ENCODE measurements at places on chromosomes 3 and 15.

GRCh38 chr3:158830391-158830790, 28.5 kb downstream of the MFSD1 start:
- no peak for DNase-seq

DNA sequence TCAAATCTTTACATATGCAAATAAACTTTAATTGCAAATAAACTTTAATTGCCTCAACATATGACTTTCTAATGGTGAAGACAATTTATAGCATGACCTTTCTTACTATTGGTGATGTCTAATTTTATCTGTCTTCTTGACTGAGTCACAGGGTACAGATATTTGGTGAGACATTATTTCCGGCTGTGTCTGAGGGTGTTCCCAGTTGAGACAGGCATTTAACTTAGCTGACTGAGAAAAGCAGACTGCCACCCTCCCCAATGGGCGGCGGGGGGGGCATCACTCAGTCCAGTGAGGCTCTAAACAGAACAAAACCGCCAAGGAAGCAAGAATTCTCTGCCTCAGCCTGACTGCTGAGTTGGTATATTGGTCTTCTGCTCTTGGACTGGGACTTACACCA, 160.0 kb downstream of the TBL1XR1 start:
- DNase-seq = no peak

GRCh38 chr3:175778994-175779393, 919.9 kb downstream of the NAALADL2 start:
- DNase-seq = no peak

DNA sequence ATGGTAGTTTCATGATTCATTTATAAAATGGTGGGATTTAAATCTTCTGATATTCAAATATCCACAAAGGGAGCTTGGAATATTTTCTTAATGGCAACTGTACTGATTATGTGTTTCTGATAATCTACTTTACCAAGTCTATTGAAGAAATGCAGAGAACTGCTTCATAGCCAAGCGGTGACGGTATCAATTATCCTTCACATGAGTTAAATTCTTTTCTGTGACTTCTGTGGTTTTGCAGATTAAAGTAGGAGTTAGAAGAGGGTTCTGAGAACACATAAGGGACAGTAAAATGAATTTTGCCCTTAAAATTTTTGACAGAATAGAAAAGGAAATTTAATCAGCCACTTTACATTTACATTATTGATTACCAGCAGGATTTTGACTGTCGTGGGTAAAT, 563.2 kb downstream of the GBE1 start:
- DNase-seq = no peak

DNA sequence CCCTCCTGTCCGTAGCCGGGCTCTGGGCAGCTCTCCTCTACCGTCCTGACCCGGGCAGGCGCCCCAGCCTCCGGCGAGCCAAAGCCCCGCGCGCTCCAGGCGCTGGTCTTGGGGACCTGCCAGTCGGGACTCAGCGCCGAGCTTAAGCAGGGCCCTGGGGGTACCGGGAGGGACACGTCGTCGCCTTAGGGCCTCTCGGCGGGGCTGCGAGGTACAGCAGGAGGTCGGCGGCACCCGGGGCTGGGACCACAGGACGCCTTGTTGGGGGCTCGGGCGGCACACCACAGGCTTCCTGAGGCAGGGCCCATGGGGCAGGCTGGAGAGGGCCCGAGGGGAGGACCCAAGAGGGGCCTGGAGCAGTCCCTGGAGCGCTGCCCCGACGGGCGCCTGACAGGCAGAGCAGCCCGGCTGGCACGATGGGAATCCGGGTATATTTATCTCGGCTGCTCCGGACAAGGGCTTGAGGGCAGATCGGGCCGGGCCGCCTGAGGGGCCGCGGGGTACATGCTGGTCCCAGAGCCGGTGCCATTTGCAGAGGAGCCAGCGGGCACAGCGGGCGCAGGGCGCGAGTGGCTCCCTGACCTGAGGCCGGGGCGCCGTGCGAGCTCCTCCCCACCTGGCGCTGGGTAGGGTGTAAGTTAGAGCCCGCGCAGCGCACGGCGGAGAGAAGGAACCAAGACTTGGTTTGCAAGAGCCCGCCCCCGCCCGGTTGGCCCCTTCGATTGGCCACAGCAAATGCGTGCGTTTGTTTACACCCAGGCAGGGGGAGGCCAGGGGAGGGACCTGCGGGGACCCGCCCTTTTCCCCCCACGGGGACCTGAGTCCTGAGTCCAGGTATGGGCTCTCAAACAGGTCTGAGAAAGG, 574 bp downstream of the SLC38A3 start:
- DNase-seq = peak; percentile 40

DNA sequence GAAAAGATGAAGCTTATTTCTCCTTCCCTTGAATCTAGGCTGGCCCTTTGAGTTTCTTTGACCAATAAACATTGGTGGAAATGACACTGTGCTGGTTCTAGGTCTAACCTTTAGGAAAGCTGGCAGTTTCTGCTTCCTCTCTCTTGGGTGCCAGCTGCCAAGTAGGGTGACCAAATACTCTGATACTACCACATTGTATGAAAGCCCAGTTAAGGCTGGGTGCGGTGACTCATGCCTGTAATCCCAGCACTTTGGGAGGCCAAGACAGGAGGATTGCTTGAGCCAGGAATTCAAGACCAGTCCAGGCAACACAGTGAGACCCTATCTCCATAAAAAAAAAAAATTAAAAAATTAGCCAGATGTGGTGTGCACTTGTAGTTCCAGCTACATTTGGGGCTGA, 320.7 kb downstream of the ZNF621 start:
- no peak for DNase-seq

GRCh38 chr15:85727068-85727467, 67.7 kb downstream of the KLHL25 start:
- no peak for DNase-seq

DNA sequence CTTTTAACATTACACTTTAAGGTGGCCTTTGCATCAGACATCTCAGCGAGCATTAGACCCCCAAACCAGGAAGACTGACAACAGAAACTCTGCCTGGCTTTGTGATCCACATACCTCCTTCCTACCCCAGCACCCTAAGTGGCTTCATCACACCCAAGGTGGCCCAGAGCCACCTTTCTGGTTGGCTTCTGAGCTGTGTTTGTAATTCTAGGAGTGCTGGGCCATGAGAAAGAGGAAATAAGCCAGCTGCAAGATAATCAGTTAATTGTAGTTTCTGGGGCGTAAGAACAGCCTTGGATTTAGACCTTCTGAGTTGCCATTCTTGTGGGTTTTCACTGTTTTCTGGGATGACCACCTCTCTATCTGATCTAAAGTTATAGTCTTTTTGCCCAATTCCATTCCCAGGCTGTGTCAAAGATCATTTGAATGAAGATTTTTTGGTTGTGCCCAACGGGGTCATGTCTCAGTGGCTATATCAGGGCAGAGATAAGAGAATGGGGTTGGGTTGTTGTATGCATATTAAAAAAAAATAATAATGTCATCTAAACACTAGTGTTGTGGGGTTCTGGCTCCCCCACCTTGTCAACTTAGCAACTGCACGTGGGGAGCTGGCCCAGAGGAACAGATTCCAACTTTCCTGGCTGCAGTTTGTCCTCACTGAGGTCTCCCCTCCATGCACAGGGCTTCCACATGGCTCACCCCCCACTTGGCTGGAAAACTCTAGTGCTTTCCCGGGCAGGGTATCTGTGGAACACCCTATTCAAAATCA, 234.8 kb upstream of the WNT5A start:
- DNase-seq = no peak

DNA sequence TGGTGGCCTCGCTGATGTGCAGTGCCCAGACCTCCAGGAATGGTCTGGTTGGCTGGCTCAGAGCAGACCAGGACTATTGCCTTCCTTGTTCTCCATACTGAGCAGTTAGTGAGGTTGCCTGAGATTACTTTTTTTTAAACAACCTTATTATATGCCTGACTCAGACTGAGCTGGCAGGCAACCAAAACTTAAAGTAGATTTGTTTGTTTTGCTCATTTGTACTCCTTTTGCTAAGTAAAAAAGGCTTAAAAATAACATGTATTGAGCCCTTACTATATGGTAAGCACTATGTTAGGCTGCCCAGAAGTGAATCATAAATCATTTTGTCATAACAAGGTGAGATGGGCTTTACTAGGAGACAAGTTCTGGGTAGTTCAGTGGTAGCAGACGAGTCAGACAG, 92.4 kb downstream of the GHSR start:
- DNase-seq = no peak

DNA sequence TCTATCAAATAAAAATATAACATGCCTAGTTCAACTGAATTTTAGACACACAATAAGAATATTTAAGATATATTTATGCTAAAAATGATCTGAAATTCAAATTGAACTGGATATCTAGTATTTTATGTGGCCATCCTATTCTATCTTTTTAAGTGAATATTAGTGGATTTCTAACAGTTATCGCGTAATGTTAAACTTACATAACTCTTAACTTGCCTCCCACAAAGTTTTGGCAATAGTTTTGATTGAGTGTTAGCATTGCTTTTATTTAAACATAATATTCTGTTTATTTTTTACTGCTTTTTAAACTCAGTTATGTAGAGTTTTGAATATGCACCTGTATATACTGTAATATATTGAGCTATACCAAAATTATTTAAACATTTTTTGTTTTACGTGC, 1279.5 kb downstream of the OTOL1 start:
- DNase-seq = no peak

GRCh38 chr3:141764986-141765385, 1.8 kb downstream of the GRK7 start:
- DNase-seq = no peak

GRCh38 chr3:37730825-37731224, 130.9 kb upstream of the CTDSPL start:
- no peak for DNase-seq

- no peak for DNase-seq
Measured at GRCh38 chr3:4406746-4407568, 60.1 kb downstream of the SUMF1 start.

- no peak for DNase-seq
Measured at GRCh38 chr3:126434264-126434590, 39.5 kb downstream of the CFAP100 start.

DNA sequence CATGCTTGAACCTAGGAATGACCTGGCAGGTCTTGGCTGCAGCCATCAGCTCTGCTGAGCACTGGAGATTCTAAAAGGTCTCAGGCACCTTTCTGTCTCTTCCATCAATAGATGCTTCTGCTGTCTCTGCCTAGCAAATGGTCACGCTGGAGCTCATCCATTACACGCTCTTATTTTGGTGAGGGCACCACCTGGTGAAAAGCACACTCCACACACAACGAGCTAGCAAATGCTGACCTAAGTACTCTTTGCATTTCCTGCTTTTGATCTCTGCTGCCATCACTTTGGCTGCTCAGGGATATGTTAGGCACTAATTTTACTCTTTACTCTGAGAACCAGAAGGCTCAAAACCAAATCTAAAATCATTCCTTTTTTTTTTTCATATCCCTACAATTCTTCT, 91.3 kb downstream of the RAB11A start:
- no peak for DNase-seq

DNA sequence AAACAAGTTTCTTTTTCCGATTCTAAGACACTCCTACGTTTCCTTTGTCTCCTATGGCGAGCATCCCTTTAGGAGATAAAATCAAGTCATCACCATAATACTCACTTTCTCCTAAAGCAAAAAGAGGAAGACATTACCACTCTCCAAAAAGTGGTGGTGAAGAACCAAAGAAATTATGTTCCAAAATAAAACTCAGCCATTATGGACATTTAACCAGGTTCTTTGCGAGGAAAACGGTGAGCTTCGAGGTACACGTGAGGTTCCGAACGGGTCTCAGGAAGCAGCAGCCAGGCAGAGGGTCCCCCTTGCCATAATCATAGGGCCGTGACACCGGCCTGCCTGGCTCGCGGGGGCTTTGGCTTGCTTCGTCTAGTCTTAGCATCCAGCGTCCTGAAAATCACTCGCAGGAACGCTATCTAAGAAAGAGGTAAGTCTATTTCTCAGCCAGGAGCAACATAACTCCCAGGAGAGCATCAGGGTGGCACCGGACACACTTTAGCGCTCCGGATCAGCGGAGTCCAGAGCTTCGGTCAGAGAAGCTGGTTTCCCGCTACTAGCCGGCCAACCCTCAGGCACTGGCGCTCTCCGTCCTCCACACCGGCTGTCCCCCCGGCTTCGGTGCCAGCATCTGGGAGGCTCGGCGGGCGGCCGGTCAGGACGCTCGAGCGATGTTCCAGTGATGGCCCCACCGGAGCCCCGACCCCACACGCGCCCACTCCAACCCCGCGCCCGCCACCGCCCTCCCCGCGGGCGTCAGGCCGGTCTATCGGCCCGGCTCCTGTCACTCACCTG, 581 bp downstream of the IP6K1 start:
- DNase-seq = peak; percentile 14
